Stimulated activated CD8-positive, alpha-beta memory T cell treated with anti-CD3 and anti-CD28 coated beads, Interleukin-2, amount 100 ng/mL, for 1 hour (primary cell): ENCODE measurements at places on chromosomes 1 and 21.

DNA sequence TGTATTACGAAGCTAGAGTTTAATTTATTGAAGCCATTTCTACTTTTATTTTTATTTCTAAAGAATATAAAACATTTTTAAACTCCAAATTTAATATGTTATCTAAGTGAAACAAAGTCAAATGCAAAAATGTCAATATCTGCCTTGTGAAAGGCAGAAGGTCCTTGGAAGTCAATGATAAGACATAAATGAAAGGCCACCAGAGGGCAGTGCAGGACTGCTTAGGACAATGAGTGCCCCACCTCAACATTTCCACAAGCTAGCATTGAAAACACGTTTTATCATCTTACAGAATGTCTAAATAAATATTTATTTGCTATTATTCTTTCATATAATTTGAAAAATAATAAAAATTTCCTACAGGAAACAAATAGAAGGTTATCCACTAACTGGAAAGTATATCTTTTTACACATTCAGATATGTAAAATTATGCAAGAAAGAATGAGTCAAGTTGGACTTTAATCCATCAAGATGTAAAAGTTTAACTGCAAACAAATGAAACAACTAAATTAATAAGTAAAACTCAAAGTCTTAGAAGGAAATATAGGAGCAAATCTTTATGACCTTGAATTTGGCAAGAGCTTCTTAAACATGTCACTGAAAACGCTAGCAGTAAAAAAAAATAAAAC, 140.1 kb upstream of the FMN2 start:
- no peak for DNase-seq

DNA sequence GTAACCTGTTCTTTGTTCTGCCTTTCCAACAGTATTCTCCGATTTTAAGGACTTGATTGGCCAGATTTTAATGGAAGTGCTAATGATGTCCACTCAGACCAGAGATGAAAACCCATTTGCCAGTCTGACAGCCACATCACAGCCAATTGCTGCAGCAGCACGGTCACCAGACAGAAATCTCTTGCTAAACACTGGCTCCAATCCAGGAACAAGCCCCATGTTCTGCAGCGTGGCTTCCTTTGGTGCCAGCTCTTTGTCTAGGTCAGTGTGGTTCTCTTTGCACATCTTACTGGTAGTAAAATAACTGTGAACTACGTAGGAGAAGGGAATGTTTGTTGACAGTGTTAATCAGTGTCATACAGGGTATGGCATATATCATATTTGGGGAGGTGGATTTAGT, 72.7 kb downstream of the UBE4B start:
- DNase-seq: no peak

GRCh38 chr1:100036718-100037655, 67.2 kb downstream of the SLC35A3 start:
- DNase-seq: no peak

GRCh38 chr1:38273196-38273804, 226.7 kb upstream of the POU3F1 start:
- no peak for DNase-seq

DNA sequence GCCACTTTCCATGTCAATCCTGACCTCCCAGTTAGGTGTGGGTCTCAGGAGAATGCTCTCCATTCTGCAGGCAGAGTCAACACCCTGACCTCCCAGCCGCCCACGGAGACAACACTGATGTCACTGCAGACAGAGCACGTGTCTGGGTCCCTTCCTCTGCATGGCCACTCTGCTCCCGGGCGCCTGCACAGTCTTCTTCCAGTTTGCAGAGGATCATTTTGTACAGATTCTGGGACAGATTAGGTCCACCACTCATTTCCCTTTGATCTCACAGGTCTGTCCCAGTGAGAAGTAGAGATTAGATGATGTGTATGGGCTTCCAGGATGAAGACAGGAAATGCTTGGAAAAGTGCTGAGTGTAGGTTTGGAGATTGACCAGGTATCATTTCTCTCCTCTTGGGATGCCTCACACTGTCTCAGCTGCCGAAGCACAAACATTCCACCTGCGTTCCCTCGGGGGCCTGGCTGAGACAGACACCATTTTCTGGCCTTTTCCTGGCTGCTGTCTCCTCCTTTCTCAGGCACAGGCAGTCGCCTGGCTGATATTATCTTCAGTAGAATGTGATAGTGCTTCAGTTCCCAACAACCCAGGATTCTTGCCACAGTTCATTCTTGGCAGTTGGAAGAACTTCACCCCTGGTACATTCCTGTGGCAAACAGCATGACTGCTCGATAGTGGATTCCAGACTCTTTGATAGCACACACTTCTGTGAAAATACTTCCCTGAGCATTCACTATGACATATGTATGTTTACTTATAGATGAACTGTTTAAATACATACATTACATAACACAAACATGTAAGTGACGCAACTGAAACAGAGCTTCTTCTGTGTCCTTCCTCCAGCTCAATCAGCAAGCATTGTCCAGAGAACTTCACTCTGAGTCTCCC, 7.9 kb downstream of the MYBPHL start:
- no peak for DNase-seq

GRCh38 chr1:206456577-206457370, 13.5 kb upstream of the IKBKE start:
- DNase-seq: no peak

DNA sequence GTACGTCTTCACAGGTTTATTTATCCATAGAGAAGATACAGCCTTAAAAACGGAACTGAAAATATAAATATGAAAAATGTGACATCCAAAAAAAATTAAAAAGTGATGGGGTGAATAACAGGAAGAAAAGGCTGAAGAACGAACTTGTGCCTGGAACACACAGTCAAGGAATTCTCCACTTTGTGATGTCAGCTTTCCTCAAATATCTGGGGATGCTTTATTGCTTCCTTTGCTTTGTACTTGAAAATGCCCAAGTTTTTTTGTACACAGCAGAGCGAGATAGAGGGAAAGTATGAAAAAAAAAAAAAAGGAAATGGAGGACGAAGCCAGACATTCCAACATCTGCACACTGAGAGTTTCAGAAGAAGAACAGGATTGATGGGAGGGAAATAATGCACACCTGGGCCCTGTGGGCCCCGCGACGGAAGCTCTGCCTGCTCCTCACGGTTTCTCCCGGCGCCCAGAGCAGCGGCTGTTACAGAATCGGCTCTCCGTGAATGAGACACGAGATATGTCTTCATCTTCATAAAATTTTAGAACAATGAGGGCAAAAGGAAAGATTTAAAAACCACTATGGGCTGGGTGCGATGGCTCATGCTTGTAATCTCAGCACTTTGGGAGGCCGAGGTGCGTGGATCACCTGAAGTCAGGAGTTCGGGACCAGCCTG, 10.0 kb upstream of the LRRC3 start:
- no peak for DNase-seq
